Stimulated activated CD8-positive, alpha-beta memory T cell treated with anti-CD3 and anti-CD28 coated beads, Interleukin-4, amount 100 ng/mL, for 4 hours (primary cell): ENCODE measurements at places on chromosomes 4 and X.

GRCh38 chrX:40964633-40965586, 120.3 kb upstream of the USP9X start:
- DNase-seq: no peak

DNA sequence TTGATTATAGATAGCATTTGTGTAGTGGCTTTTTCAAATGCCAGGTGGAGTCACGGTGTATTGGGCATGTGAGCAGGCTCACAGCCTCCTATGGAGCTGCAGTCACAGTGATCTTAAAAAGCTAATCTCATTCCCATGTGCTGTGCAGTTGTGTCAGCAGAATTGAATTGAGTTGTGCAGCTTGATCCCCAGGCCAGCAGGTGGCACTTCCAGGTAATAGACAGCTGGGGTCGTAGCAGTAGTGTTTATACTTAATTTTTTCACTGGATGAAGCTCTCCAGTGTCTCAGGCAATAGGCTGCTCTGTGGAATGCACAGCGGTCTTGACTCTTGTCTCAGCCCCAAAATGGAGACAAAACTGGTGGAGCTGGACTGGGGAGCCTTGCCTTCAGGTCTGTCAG, 1028.1 kb downstream of the SH3BGRL start:
- no peak for DNase-seq

- no peak for DNase-seq
These were observed 28.4 kb upstream of the TNIP3 start for GRCh38 chr4:121192480-121192879.

DNA sequence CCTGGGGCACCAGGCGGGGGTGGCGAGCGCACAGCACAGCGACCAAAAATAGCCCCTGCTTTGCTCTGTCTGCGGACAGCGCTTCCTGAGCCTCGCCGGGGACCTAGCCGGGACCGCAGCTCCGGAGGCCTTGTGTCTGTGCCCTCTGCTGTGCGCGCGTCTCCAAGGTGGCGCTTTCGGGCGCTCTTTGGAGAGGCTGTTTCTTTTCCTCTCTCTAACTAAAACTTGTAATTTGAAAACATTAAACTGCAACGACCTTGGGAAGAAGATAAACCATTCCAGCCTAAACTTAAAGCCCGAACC, 3.4 kb downstream of the ARX start:
- no peak for DNase-seq

GRCh38 chr4:87068583-87069021, 133.8 kb downstream of the AFF1 start:
- no peak for DNase-seq

DNA sequence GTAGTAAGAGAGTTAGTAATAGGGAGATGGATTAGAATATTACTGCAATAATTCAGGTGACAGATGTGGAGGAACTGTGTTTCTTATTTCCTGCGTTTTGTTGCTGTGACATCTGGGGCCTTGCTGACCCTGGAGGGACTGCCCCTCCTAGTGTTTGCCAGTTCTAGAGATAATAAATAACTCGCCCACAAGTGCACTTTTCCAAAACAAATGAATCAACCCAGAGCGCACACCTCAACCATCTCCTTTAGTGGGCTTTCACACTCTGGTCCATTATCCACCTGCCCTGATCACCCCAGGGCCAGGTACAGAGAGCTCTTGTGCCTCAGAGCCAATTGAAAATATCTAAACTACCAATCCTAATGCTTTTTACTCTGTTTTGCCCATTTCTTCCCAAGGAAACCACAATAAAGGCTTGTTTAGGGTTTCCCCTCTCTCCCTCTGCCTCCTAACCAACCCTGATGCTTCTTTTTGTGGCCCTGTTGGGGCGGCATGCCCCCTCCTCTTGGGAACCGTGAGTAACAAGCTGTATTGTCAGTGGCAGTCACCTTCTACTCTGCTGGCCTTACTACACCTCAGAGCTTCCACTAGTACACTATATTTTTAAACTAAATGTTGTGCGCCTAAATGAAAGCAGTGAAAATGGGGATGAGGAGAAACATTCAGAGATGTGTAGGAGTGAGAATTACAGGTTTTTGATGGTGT, 270.5 kb downstream of the TENM3 start:
- no peak for DNase-seq

DNA sequence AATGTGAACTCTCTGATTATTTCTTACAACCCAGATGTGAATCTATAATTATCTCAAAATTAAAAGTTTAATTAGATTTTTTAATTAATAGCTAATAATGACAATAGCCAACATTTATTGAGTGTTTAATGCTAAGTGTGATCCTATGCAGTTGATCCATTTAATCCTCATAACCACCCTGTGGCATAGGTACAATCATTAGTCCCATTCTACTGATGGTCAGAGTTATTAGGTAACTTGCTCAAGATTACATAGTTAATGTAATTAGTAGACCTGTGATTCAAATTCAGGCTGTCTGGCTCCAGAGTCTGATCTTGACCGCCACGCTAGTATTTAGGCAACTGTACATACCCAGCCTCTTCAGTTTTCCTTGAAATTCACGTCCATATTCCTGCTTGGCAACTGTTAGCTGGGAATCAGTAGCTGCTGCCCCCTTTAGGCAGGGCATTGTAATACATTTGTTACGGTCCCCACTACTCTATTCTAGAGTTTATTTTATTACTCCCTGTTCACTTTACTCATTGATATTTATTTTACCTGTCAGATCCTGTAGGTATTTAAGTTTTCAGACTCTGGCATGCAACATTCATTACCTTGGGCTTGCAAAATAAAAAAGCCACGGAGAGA, 20.6 kb upstream of the TEC start:
- DNase-seq: no peak

GRCh38 chr4:143771269-143771668, 70.8 kb upstream of the FREM3 start:
- DNase-seq: no peak

DNA sequence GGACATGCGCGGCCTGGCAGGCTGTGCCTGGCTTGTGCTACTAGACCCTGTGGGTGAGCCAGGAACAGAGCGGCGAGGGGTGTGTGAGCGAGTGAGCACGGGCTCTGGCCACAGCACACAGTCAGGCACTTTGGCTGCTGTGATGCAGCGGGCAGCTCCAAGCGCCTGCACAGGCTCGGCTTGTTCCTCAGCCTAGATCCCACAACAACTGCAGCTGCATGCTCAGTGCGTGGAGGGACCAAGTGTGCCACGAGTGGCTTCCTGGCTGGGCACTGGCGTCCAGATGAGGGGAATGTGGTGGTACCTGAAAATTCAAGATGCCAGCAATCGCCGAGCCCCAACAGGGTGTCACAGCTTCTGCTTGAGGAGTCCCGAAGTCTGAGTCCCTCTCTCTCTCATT, 1056.6 kb downstream of the RAPGEF2 start:
- no peak for DNase-seq

DNA sequence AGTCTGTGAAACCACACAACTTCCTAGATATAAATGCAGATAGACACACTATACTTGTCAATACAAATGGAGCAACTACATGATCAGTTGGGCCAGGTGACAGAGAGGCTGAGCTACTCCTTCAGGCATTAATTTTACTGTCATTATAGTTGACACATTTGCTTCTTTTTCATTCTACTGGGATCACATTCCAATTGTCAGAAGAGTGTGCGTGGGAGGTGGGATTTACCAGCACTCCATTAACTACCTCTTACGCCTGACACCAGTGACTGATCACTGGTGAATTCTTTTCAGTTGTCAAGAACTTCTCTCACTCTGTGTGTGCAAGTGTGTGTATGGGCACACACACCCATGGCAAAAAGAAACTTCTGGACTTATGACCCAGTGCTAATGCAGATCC, 94.2 kb upstream of the DIAPH2 start:
- no peak for DNase-seq

DNA sequence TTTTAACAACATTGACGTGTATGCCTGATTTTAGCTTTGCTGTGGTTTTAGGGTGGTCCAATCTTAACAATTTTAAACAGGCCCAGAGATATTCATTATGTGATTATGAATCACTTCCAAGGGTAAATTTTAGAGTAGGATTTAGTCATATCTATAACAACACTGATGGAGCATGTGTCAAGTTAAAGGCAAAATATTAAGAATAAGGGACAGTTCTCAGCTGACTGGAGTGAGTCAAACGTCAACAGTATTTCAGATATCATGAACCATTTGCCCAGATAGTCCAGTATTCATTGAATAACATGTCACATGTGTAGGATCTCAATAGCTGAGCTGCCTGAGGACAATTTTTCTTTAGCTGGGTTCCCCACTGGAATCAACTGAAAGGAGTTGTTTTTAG, 61.3 kb upstream of the VCX2 start:
- no peak for DNase-seq

DNA sequence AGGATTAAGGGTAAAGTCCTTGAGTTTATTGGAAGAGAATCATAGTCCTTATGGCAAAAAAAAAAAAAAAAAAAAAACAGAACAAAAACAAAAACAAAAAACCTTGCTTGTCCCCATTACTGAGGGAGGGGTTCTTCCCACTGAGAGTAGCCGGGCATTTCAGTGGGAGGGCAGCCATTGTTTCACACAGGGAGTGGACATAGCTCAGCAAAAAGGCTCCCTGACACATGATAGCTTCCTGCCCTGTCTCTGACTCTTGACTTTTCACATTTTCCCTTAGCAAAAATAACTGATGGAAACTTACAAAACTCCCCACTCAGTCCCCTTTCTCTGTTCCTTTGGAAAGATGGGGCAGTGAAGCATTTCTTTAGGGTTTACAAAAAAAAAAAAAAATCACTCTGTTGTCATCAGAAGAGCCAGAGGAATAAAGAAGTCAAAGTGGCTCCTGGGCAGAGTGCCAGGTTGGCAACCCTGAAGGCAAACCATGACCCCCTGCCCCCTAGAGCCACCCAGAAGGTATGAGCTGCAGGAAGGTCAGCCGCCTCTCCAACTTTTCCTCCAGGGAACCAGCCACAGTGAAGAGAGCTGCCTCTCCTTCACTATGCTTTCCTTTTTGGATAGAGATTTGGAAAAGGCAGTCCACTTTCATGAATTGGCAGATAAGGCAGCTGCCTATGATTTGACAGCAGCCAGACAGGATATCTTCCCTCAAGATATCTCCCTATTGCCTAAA, 170.6 kb downstream of the KDR start:
- DNase-seq: no peak

- no peak for DNase-seq
These were observed 117.9 kb upstream of the HAND2 start for GRCh38 chr4:173647902-173648301.

DNA sequence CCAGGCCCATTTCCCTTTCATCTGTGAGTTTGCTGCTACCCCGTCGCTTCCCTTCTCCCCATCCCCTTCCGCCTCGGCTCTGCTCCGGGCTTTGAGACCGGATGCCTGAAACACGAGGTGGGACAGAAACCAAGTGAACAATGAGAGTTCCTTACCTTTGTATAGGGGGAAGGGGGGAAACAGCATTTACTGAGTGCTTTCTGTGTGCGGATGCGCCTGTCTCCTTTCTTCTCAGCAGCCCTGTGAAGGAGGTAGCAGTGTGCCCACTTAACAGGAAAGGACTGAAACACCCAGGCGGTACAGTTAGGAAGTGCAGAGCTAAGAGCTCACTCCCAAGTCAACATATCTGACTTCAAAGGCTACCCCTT, 43.2 kb upstream of the TMSB15B start:
- DNase-seq: no peak

DNA sequence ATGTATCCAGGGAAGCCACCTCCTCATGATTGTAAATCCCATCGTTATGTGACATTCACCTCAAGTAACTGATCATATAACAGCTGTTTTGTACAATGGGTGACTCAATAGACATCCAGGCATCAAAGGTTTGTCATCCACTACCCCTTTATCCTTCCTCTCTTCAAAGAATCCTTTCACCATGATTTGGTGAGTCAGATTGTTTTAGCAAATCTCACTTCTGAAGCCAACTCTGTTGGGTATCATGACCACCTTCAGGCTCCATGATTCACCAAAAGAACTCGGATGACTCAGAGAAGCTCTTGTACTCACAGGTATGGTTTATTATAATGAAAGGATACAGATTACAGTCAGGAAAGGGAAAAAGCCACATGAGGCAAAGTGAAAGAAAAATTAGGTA, 132.1 kb downstream of the PWWP3B start:
- DNase-seq: no peak

GRCh38 chr4:120082251-120082650, 15.6 kb upstream of the MAD2L1 start:
- DNase-seq: no peak

- DNase-seq: no peak
These were observed 1.1 kb upstream of the PCDH19 start for GRCh38 chrX:100410901-100411801.

GRCh38 chr4:107094332-107094731, 58.2 kb upstream of the DKK2 start:
- no peak for DNase-seq

DNA sequence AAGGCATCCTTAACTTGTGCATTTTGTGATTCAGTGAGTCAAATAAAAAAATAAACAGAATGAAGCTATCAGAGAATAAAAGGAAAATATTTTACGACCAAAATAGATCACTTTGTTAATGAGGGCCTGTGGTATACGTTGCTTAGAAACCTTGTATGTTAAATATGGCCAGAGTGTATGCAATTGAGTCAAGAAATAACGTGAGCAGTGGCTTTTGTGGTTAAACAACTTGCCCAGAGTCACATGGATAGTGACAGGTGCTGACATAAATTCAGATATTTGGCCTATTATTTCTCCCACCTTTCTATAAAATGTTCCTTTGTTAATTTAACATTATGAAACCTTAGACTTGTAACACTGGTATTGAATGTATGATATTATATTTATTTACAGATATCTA, 393.4 kb downstream of the PABPC4L start:
- no peak for DNase-seq

- DNase-seq: no peak
These were observed 76.5 kb upstream of the NRK start for GRCh38 chrX:105745863-105746262.

- DNase-seq: no peak
These were observed 12.4 kb upstream of the CTBP1 start for GRCh38 chr4:1261107-1261928.

DNA sequence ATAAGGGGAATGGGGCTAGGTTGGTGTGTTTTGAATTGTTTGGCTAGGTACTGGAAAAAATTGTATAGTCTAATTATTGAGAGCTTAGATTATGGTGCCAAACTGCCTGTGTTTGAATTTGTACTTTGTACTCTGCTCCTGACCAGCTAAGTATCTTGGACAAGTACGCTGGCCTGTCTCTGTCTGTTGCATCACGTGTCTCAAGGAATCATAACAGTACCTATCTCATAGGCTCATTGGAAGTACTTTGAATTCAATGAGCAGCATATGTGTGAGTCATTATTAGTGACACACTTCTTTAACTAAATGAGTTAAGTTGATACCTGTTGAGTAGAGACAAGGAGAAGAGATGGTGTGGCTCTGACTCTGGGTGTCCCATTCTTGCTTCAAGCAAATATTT, 69.5 kb upstream of the MND1 start:
- DNase-seq: no peak

DNA sequence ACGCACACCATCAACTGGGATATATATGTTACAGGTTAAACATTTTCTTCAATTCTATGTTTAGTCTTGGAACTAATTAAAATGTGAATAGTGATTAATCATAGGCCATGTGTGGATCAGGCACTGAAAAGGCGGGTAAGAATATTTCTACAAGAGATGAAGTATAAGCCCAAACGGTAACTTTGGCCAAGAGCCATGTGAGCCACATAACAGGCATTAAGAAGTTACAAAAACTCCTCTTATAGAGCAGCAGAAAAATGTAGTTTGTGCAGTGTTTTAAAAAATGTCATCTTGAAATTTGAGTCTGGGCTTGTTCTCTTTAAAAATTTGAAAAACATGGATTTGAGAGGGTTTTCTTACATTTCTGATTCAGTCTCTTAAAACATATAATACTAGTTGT, 521.8 kb upstream of the DIPK2B start:
- no peak for DNase-seq
